ENCODE measurements at places on chromosomes 12 and 14.

- no peak for DNase-seq
These were observed 33.7 kb downstream of the CPM start for GRCh38 chr12:68899251-68899771.

DNA sequence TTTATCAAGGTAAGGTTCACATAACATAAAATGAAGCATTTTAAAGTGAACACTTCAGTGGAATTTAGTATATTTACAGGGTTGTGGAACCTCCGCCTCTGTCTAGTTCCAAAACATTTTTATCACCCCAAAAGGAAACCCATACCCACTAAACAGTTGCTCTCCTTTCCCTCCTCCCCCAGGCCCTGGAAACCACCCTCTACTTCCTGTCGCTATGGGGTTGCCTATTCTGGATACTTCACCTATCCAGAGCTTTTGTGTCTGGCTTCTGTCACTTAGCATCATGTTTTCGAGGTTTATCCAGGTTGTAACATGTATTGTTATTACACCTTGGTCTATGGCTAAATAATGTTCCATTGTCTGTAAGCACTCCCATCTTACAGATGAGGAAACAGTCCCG is 27.7 kb upstream of the ZFP36L1 start:
- no peak for DNase-seq

DNA sequence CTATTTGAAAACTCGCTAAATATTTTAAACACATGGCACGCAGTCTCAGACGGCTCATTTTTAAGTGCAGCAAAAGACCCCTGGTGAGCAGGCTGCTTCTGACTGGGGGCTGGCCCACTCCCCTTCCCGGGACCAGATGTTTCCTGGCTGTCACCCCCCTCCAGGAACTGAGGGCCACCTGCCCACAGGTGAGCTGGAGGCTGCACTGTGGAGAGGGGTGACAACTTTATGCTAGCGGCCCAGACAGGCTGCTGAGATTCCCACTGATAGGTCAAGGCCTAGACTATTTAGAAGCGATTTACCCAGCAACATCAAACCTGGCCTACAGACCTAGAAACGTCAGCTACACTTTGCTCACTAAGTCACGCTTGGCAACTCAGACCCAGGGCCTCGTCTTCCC is 92.1 kb downstream of the BCL11B start:
- DNase-seq, result no peak

DNA sequence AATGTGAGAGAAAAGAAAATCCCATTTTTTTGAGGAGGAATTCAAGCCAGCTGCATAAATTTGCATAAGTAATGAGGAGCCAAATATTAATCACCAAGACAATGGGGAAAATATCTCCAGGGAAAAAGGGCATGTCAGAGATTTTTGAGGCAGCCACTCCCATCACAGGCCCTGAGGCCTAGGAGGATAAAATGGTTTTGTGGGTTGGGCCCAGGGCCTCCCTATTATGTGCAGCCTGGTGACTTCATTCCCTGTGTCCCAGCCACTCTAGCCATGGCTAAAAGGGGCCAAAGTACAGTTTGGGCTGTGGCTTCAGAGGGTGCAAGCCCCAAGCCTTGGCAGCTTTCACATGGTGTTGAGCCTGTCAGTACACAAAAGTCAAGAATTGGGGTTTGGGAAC is 1051.0 kb upstream of the FOXG1 start:
- DNase-seq, result no peak

DNA sequence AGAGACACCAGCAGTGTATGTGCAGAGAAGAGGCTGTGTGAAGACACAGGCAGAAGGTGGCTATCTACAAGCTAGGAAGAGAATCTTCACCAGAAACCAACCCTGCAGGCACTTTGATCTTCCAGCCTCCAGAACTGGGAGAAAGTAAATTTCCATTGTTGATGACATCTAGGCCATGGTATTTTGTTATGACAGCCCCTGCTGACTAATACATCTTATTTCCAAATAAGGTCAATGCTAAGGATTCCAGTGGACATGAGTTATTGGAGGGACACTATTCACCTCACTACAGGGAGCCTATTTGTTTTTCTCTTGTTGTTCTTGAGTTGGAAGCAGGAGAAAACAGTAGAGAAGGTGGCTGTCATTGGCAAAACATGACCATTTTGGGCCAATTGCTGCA is 88.5 kb upstream of the RIN3 start:
- DNase-seq, result no peak

DNA sequence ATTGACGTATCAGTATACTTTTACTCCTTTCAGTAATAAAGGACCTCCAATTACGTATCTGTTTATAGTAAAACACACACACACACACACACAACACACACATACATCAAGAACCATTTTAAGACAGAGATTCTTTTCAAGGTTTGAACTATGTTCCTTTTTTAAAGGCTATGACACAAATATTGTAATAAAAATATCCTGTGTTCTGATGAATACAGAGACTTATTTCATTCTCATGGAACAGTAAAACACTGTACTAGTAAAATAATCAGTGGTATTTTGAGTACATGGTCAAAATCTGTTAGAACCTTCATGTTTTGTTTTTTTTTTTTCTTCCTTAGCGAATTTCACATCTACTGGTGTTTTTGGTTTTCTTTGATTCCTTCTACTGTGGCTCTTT is 7.6 kb downstream of the FLRT2 start:
- DNase-seq, result no peak
